Natural killer cell (primary cell): ENCODE measurements at places on chromosomes 2 and 18. TPM values are rescaled to one million over a fixed set of nuclear protein-coding genes. Genes with fewer than 3 reads are reported as not detected.

CAPN13 gene
- total RNA-seq, result not detected

FSHR gene
- total RNA-seq, result not detected

DPP10 gene
- not detected for total RNA-seq

SLC20A1 gene
- 193 TPM for total RNA-seq

MEP1B gene
- not detected for total RNA-seq

DNA sequence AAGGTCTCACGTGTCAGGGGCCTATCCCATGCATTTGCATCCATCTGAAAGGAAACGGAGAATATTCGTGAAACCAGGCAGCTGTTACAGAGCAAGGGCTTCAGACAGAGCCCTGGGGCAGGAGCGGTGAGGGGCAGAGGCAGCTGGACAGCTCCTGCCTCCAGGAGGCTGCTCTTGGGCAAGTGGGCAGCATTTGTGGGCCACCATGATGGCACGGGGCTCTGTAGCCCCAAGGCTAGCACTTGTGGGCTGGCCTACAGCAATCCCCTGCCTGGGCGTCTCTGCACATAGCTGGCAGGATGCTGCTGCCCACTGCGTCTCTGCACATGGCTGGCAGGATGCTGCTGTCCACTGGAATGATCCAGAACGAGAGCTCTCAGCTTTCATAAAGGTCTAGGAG lies 52.8 kb upstream of the PTMA start:
- DNase-seq, result no peak
- H3K27me3 ChIP-seq, result no peaks in the 10 kb centered on the region
- no peaks in the 10 kb centered on the region for H3K4me1 ChIP-seq
- no peaks in the 10 kb centered on the region for H3K36me3 ChIP-seq

- H3K4me1 ChIP-seq, result no peaks in the 10 kb centered on the region
- H3K4me3 ChIP-seq, result no peak overlapping the region
- H3K27ac ChIP-seq, result no peak overlapping the region
- no peak for DNase-seq
Measured at GRCh38 chr2:185695711-185696235, 42.8 kb upstream of the FSIP2 start.

- H3K27ac ChIP-seq, result no peak overlapping the region
- no peaks in the 10 kb centered on the region for H3K36me3 ChIP-seq
- no peak overlapping the region for H3K4me3 ChIP-seq
- no peaks in the 10 kb centered on the region for H3K4me1 ChIP-seq
Measured at GRCh38 chr2:95294579-95295250, 2.4 kb upstream of the KCNIP3 start.

DNA sequence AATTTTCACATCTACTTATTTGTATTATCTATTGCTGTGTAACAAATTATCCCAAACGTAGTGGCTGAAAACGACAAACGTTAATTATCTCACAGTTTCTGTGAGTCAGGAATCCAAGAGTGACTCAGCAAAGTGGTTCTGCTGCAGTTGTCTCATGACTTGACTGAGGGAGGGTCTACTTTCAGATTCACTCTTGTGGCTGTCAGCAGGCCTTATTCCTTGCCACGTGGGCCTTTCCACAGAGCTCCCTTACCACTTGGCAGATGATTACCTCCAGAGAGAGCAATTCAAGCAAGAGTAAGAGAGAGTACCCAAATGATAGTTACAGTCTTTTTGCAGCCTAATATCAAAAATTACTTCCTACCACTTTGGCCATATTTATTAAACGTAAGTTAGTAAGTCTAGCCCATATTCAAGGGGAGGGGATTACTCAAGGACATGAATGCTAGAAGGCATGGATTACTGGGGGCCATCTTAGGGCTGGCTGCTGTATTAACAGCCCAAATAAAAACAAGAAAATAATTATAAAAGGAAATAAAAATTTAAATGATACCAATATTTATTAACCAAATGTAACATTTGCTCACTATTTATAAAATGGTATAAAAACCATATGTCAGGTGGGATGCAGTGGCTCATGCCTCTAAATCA lies 48.7 kb upstream of the NBEAL1 start:
- H3K4me3 ChIP-seq, result no peak overlapping the region
- no peak overlapping the region for H3K27ac ChIP-seq
- DNase-seq, result no peak
- no peaks in the 10 kb centered on the region for H3K27me3 ChIP-seq
- H3K36me3 ChIP-seq, result peaks cover 4% of the 10 kb centered on the region

GRCh38 chr2:231321556-231322334 lies 73.8 kb upstream of the B3GNT7 start:
- peaks cover 16% of the 10 kb centered on the region for H3K4me1 ChIP-seq
- no peaks in the 10 kb centered on the region for H3K36me3 ChIP-seq
- H3K27ac ChIP-seq, result no peak overlapping the region

DNA sequence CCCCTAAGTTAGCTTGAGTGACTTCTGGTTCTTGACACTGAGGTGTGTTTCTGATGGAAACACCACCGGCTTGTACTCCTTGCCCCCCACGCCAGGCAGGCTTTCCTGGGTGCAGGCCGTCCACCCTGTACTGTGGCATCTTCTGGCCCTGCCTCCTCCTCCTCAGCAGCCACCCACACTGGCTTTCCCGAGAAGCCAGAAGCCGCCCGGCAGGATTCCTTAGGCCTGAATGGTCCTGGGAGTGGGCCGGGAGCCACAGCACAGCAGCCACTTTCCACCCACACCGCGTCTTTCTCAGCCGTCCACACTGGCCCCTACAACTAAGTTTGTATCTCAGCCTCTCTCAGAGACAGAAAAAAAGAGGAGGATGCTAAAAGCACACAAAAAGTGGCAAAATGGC lies 2.1 kb upstream of the HSBP1L1 start:
- no peak overlapping the region for H3K27ac ChIP-seq
- H3K4me3 ChIP-seq, result no peak overlapping the region
- DNase-seq, result no peak
- H3K36me3 ChIP-seq, result no peaks in the 10 kb centered on the region

GRCh38 chr18:77340815-77341214 lies 91.2 kb downstream of the GALR1 start:
- no peak for DNase-seq
- H3K36me3 ChIP-seq, result no peaks in the 10 kb centered on the region
- no peaks in the 10 kb centered on the region for H3K27me3 ChIP-seq
- no peaks in the 10 kb centered on the region for H3K4me1 ChIP-seq
- no peak overlapping the region for H3K4me3 ChIP-seq
- no peak overlapping the region for H3K27ac ChIP-seq

GRCh38 chr2:62197011-62197924 lies 1.4 kb downstream of the B3GNT2 start:
- H3K4me1 ChIP-seq, result peaks cover 35% of the 10 kb centered on the region
- peak overlapping the region; percentile 100 for H3K4me3 ChIP-seq
- peak; percentile 35 for DNase-seq
- H3K27ac ChIP-seq, result peak overlapping the region; percentile 81
- H3K36me3 ChIP-seq, result no peaks in the 10 kb centered on the region

- no peaks in the 10 kb centered on the region for H3K36me3 ChIP-seq
- H3K27ac ChIP-seq, result no peak overlapping the region
- H3K4me3 ChIP-seq, result no peak overlapping the region
Measured at GRCh38 chr2:119230219-119231185, 6.9 kb downstream of the STEAP3 start.

DNA sequence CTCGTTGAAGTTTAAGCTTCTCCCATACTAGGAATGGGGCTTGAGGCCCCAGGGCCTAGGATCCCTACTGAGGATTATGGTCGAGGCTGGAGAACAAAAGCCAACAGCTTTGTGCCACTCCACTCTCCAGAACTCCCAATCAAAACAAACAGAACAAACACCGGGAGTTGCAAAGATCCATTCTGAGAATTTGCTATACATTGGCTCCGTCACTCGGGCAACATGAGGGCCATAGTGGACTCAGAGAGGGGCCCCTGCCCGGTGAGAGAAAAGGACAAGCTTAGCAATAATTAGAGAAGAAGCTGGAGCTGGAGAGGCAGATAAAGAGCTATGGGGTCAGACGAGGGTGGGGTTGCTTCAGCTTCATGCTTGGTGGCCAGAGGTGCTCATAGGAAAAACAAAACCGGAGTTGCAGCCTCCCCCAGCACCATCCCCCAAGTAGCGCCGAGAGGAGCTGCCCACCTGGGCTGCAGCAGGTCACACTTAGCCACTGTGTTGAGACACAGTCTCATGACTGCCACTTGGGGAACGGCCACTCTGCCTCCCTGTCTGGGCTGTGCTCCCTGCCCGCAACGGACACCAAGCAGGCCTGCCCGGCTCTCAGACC lies 142.3 kb upstream of the HAAO start:
- no peaks in the 10 kb centered on the region for H3K27me3 ChIP-seq
- DNase-seq, result no peak
- H3K27ac ChIP-seq, result no peak overlapping the region
- peaks cover 32% of the 10 kb centered on the region for H3K4me1 ChIP-seq
